CD4-positive, alpha-beta T cell treated with Interleukin-17A for 1 hour (primary cell): ENCODE measurements at places on chromosomes 7 and 10.

DNA sequence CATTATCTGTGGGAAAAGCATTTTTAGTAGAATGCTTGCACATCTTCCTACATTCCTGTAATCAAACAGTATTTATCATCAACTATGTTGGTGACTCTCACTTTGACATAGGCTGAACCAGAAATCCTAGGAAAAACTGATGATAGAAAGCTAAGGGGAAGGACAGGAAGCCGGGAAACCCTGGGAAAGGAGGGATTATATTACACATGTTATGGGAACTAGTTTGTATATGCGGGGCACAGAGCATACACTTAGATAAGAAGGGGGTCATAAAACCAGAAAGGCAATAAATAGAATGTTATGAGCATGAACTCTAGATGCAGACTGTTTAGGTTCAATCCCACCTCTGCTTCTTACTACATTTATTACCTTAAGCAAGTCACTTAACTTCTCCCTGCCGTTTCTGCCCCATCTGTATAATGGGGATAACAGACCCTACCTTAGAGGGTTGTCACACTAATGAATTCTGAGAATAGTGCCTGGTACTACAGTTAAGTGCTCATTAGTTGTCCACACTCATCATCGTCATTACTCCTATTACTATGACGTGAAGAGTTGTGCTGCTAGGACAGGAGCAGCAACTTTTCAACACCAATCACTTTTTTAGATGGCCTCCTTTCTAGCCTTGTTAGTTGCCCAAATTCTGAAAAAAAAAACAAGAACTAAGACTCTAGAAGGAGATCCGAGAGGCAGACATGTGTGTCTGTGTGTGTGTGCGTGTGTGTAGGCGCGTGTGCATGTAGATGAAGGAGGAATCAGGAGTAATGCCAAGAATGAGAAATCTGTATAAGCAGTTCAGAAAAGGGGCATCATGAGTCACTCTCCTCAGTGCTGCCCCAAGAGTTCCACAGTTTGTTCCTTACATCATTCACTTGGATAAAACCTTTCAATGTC lies 52.2 kb downstream of the KMT2C start:
- DNase-seq: no peak

DNA sequence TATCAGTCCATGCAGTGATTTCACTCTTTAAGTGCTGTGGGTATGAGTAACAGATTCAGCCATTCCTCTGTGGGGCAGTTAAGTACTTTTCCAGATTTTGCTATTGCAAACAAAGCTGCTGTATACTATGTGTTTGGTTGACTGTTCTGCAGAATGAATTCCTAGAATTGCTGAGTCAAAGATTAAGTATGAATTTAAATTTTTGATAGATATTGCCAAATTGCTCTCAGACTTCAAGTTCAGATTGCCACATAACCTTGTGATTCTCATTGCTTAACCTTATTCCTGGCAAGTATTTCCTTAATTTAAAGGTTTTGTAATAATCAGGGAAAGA lies 21.6 kb upstream of the SAR1A start:
- no peak for DNase-seq

- no peak for DNase-seq
Measured at GRCh38 chr7:74297516-74298233, 8.5 kb downstream of the CLIP2 start.

- no peak for DNase-seq
Measured at GRCh38 chr7:137633133-137633532, 213.6 kb downstream of the DGKI start.

DNA sequence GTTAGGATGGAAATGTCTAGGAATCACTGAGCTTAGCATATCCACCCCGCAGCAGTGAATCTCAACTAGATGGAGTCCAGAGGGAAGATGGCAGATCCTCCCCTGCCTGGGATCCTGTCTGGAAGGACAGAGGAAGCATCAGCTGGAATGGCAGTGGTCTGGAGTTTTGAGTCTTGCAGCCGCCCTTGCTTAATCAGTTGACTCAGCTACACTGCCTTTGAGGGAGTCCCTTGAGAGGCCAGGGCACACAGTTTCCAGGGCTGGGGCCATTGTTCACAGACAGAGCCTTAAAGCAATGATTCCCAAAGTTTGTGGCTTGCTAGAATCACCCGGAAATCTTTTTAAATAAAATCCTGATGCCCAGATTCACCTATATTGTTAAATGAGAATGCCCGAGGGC lies 128.1 kb downstream of the NT5C2 start:
- no peak for DNase-seq

GRCh38 chr10:112120491-112120890 lies 63.1 kb downstream of the GPAM start:
- no peak for DNase-seq

DNA sequence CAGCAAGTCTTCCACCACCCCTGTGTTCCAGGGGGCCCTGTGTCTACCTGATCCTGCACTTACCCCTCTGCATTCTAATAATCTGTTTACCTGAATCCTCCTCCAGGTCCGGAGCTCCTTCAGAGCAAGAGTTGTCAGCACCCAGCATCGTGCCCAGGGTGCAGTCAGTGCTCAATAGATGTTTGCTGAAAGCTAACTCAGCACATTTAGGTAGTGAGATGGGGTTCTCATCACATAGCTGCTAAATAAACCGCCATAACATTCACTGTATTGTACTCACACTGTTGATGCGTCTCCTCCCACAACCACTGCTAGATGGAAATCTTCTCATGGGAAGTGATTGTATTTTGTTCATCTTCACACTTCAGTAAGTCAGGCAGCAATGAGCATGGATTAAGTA lies 376.5 kb upstream of the C7orf33 start:
- DNase-seq: no peak

DNA sequence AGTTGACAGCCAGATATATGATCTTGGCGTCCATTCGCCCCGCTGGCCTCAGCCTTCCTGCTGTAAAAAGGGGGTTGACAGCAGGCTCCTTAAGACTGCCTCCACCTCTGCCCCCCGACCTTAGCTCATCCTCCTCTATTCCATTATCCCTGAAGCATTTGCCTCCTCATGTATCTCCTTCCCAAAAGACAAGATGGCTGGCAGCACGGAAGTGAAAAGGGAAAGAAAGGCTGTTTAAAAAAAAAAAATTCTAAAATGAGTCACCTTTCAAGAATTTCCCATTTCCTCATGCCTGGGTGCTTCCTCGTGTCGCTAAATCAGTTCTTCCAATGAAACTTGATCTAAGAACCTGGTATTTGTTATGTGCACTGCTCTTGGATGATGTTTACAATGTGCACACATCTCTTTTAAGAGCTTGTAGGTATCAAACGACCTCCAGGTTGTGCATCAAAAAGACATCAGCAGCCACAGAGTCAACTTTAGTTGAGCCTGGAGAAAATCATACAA lies 1.7 kb downstream of the SCRN1 start:
- no peak for DNase-seq

DNA sequence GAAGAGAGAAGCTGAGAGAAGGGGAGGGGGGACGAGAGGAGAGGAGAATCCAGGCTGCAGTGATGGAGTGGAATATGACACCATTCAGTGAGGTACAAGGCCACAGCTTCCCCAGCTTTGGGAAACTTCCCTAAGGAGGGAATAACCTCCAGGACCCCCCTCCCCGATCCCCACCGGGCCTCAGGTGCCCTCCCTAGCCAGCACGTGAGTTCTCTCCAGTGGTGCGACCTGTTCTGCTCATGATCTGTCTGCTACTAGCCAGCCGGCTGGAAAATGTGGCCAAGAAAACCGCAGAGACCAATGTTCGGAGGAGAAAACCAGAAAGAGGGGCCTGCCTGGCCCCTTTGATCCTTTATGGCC lies 39.9 kb upstream of the AGK start:
- no peak for DNase-seq

GRCh38 chr7:42606193-42606905 lies 305.5 kb downstream of the C7orf25 start:
- no peak for DNase-seq

GRCh38 chr10:101140084-101140949 lies 9.2 kb downstream of the TLX1 start:
- no peak for DNase-seq

- DNase-seq: no peak
Measured at GRCh38 chr7:73611017-73611555, 13.2 kb downstream of the MLXIPL start.

DNA sequence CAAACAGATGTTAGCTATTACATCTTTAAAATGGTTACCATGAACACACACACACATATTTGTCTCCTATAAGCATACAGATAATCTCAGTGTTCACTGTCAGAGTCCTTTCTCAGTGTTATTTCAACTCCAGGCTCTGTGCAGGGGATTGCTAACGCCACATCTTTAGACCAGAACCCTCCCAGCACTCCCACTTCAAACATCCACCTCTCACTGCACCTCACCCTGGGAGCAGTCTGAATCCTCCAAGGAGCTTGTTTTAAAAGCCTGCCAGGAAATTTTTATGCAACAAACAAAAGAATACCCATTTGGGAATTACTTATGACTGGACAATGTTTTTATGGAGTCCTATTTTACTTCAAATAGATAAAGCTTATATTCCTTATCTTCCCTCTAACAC lies 107.4 kb downstream of the PARD3 start:
- no peak for DNase-seq

GRCh38 chr10:7545261-7545660 lies 121.5 kb downstream of the ITIH5 start:
- DNase-seq: no peak

- DNase-seq: no peak
Measured at GRCh38 chr10:108523016-108523800, 1358.7 kb upstream of the SORCS1 start.

- peak; percentile 85 for DNase-seq
Measured at GRCh38 chr10:103712898-103713498, 142.4 kb downstream of the SH3PXD2A start.

- DNase-seq: no peak
Measured at GRCh38 chr10:12327476-12327875, 21.9 kb upstream of the CAMK1D start.

DNA sequence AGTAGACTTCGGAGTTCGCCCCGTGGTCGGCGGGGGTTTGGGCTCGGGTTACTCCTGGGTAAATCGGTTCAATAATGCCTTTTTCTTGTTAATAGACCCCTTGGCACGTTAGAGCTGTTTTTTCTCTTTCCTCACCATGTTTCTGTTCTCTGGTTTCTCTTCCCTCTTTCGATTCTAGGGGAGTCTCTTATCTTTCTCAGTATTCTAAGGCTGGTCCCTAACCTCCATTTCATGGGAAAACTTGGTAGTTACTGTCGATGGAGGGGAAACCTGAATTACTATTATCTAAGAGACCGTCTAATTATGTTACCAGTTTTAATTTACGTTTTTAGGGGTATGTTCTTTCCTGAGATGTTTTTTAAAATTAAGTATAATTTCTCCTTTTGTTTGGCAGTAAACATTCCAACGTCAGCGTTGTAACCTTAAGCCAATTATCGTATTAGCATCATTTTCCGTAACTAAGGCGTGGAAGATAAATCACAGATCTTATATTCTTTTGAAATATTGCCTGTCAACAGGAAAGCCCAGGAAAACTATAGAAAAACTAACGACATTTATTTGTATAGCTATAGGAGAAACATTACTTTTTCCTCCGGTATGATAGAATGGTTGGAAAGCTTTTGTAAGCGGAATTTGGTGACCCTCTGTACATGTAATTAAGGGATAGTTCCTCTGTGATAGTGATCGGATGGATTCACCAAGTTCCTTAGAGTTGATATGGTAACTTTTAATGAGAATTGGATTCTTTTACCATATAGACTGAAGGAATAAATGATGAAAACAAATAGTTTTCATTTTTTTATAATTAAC lies 847 bp downstream of the BTAF1 start:
- no peak for DNase-seq

DNA sequence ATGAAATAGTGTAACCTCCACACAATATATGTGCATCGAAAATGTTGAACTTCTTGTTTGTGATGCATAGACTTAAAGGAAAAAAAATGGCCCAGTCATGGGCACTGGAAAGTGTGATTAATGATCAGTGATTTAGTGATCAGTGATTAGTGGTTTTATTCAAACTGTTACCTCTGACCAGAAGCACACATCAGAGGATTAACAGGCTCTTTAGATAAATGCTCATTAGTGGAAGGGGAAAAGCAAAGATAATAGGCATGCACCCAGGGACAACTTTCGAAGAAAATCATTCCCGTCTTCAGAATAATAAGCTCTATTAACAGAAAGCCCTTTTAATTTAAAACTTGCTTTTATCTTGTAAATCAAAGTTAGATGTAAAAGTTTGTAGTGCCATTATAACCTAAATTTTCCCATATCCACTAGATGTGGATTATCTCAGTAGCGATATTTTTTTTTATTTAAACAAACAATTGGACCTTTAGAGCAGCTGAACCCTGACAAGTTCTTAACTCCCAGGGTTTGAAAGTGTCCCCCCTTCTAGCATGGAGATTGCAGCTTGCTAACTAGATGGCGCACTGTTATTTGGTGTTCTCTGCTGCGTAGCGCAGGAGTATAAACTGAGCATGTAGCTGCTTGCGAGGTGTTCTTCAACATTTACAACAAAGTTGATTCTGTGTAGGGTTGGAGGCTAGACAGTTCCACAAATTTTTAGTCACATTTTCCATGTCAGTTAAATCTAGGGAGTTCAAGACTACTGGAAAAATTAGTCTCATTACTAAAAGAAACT lies at the start of gene CREB5:
Gene CREB5 (plus strand): TSS at position 643 of the 787 bp plus-strand sequence. CDS start 397 bp downstream, outside the sequence.
- DNase-seq: no peak

DNA sequence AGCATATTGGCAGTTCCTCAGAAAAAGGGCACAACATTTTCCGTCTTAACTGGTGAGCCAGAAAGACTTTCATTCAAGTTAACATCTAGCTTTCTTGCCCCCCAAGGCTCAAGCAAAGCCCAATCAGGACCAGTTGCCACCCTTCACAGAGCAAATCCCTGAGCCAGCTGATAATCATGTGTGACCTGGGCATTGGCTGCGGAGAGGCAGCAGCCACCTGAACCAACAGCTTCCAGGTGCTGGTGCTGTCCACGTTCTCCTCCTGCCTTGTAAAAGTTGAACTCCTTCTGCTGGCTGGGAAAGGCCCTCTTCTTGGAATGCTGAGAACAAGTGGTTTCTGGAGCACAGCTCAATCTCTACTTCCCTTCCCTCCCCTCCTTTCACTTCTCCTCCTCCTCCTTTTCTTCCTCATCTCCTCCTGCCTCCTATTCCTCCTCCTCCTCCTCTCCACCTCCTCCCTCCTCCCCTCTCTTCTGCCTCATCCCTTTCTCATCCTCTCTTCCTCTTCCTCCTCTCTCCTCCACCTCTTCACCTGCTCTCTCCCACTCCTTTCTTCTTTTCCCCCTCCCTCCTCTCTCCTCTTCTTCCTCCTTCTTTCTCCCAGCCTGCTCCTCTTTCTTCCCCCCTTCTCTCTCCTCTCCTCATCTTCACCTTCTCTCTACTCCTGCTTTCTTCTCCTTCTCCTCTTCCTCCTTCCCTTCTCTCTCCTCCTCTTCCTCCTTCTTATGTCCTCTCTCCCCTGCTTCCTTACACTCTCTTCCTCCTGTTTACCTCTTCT lies 140.6 kb downstream of the JCAD start:
- DNase-seq: no peak

GRCh38 chr7:103809229-103809994 lies 180.0 kb downstream of the RELN start:
- DNase-seq: no peak

GRCh38 chr7:134195252-134195651 lies 68.1 kb downstream of the LRGUK start:
- DNase-seq: no peak

- no peak for DNase-seq
Measured at GRCh38 chr10:8825611-8826010, 771.1 kb downstream of the GATA3 start.

GRCh38 chr10:47332946-47333345 lies 10.7 kb downstream of the GDF2 start:
- no peak for DNase-seq
